ENCODE measurements at places on chromosomes 7 and 10.

DNA sequence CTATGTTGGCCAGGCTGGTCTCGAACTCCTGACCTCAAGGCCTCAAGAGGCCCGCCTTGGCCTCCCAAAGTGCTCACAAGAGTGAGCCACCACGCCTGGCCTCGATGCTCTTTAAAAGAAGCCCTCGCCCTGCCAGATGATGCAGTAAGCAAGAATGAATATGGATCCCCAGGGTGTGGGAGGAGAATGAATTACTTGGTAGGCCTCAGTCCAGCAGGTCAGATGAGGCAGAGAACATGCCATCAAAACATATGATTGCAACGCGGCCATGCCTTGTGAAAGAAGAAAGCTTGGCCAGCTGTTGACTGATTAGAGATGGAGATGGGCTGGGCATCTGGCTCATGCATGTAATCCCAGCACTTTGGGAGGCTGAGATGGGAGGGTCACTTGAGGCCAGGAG lies 68.7 kb downstream of the CAMK1D start:
- peak; percentile 81 for DNase-seq

GRCh38 chr7:157269341-157270059 lies 67.3 kb upstream of the DNAJB6 start:
- peak; percentile 53 for DNase-seq

DNA sequence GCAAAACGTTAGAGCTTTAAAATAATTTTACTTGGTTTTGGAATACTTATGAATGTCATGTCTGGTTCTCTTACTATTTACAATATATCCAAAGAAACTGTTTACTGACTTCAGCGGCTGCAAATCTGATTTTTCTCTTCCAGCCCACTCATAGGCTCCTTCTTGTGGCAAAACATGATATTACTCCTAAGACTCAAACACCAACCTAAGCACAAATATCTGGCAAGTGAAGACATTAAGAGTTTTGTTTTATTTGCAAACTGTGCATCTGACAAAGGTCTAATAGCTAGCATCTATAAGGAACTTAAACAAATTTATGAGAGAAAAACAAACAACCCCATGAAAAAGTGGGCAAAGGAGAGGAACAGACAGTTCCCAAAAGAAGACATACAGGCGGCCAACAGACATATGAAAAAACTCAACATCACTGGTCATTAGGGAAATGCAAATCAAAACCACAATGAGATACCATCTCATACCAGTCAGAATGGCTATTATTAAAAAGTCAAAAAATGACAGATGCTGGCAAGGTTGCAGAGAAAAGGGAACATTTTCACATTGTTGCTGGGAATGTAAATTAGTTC lies 20.3 kb upstream of the GJC3 start:
- no peak for DNase-seq

DNA sequence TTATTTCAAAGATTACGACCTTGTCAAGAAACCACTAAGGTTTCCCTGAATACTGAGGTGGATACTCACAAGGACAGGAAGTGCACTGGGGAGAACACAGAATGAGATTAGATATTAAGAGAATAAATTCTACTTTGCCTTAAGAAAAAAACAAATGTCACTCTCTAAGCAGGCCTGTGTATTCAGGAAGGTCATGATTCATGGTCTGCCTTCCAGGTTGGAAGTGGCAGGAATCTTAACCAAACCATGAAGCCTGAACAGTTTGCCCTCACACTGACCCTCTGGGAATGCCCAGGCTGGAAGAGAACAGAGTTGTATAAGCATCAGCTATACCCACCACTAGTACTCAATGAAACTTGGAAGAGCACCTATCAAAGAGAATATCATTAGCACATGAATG lies 227.6 kb downstream of the DGKI start:
- DNase-seq: no peak

DNA sequence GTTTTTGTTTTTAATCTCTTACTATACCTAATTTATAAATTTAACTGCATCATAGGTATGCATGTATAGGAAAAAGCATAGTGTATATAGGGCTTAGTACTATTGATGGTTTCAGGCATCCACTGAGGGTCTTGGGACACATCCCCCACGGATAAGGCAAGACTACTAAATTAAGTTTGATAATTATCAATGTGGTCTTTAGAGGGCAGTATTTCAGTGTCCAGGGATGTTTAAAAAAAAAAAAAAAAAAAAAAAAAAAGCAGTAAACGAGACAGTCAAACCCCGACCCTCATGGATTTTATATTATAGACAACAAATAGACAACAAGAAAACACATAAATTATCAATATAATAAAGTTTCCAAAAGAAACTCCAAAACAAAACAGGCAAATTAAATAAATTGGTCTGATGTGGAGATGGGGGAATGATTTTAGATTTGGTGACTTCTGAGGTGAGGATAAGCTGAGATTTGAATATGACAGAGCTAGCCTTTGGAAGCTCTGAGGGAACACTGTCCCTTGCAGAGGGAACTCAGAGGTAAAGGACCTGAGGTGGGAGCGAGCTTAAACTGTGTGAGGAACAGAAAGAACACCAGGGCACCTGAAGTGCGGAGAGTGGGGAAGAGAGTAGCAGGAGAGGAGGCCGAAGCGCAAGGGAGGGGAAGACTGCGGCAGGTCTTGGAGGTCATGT lies 14.8 kb downstream of the ACSM6 start:
- no peak for DNase-seq

- no peak for DNase-seq
Observed at GRCh38 chr10:44986670-44987069, 8.1 kb upstream of the DEPP1 start.

DNA sequence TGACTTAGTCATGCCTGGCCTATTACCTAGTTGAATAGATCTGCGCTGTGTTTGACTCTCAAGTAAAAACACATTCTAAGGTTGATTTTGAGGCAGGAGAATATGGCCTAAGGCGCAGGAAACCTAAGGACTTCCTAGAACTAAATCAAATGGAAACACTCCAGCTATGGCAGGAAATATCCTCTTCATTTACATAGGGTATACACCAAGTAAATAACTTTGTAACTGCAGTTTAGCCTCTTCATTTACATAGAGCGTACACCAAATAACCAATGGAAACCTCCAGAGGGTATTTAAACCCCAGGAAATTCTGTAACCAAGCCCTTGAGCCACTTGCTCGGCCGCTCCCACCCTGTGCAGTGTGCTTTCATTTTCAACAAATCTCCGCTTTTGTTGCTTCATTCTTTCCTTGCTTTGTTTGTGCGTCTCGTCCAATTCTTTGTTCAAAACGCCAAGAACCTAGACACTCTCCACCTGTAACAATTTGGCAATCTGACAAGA lies 35.6 kb upstream of the XRCC2 start:
- DNase-seq: no peak

DNA sequence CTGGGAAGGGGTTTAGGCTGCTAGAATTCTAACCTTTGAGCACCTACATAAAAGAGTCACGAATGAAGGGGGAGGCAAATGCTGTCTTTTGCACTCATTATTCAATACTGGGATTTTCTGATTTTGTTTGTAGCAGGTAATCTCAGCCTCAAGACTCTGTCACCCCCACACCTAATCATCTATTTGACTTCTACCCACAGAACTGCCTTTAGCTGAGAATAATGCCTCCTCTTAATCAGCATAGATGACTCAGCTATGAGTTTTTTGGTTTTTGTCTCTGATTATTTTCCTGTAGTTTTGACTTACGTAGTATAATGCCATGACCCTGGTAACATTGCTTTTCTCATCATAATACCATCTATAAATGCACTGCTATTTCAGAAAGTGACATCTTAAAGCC lies 42.7 kb upstream of the CACNB2 start:
- DNase-seq: no peak

DNA sequence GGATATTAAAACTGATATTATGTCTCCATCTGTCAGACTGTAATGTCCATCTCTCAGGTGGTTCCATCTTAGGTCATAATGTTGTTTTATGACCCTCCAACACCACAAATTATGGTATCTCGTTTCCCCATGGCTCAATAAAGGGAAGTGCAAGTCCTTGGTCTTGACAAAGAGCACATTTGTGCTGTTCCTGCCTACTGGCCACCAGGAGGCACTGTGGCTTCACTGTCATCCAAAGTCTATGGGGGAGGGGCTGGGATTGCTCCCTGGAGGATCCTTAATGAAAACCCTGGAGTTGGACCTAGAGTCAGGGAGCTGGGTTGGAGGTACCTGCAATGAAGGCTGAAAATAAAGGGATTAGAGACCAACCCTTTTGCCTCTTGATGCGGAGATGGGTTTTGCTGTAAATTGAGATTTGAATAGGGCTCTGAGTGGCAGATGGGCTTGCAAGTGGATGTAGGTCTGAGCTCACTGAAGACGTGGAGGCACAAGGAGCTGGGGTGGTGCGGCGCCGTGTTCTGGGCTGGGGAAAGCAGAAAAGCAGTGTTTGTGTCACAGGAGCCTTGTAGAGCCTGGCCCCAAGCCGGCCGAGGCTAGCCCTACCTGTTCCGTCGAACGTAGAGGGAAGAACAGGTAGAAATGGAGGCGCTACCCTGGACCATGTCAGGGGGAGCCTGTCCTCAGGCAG lies 180.5 kb upstream of the PRSS58 start:
- no peak for DNase-seq

GRCh38 chr7:122485856-122486255 lies 181.3 kb upstream of the FEZF1 start:
- no peak for DNase-seq

DNA sequence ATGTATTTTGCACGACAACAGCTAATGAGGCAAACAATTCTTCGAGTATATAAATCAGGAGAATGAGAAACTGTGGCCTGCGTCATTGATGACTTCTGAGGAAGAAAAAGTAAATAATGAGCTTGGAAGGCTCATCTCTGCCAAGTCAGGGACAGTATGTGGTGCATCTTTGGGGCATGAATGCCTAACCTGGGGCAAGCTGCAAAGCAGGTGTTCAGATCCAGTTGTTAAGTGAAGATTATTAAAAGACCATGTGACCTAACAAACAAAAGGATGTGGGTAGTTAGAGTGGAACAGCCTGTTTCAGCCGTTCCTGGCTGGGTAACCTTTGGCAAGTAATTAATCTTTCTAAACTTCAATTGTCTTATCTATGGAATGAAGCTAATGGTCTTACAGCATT lies 93.0 kb downstream of the LYZL2 start:
- no peak for DNase-seq

- DNase-seq: no peak
Observed at GRCh38 chr7:106957766-106958165, 86.7 kb upstream of the PRKAR2B start.

DNA sequence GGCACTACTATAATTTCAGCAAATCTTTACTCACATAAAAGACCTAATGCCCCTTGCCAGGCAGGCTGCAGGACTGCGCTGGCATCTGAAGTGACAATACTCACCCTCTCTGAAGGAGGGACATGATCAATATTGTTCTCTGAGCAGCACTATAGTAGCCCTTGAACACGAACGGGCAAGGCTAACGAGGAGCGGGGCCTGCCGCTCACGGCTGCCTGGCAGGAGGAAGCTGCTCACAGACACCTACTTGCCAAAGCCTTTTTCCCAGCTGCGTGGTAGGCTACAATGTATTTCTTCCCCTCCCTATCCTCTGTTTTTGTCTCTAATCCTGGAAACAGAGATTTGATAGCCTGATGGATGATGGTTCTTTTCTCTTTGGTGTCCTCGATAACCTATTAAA lies 19.9 kb downstream of the PUS7 start:
- no peak for DNase-seq

DNA sequence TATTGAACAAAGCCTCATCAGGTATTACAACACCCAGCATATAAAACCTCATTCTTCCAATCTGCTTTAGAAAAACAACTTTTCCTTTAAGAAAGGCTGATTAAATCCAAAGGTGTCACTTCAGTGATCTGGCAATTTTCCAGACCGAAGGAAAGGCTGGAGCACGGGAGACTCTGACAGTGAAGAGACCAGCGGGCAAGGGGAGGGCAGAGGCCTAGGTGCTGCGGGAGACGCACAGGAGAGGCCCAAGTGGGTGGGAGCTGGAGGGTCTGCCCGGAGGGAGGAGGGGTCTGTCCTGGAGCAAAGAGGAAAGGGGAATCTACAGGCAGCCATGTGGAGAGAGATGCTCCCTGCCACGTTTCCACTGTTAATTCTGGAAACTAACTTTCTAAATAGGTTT lies 24.3 kb upstream of the PPP2R2D start:
- no peak for DNase-seq

- no peak for DNase-seq
Observed at GRCh38 chr7:82593780-82594179, 150.2 kb upstream of the CACNA2D1 start.

GRCh38 chr7:157568106-157568769 lies 231.4 kb downstream of the DNAJB6 start:
- no peak for DNase-seq

DNA sequence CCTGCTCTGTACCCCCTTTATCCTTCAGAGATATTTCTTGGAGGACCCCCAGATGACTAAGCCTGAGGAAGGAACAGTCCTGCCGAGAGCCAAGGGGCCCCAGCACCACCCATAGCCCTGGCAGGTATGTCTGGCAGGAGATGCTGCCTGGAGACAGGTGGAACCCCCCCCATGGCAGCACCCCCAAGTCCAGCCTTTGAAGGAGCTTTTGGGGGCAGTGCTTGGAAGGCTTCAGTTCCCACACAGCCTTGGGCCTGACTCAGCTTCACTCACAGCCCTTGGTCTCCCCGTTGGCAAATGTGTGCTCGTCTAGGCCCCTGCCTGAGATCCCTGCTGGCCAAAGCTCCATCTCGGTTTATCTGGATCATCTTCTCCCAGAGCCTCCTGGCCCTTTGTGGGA lies 23.0 kb upstream of the PCBD1 start:
- no peak for DNase-seq

DNA sequence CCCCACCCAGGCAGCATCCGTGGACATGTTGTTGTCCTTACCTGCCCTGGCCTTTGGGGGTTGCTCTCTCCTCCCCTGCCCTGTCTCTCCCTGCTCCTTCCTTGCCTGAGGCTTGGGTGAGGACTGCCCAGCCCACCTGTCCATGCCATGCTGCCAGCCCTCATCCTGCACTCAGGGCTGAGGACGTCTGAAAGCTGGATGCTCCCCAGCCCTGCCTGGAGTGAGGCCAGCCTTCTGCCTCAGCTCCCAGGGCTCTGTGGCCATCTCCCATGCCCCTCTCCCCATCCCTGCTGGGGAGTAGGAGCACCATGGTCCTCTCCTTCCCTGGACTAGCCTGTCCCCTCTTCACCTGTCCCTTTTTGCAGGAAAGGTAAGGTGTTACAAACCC lies 68.4 kb downstream of the RAMP3 start:
- no peak for DNase-seq

- DNase-seq: peak; percentile 40
Observed at GRCh38 chr10:131072651-131073468, 238.7 kb downstream of the TCERG1L start.

DNA sequence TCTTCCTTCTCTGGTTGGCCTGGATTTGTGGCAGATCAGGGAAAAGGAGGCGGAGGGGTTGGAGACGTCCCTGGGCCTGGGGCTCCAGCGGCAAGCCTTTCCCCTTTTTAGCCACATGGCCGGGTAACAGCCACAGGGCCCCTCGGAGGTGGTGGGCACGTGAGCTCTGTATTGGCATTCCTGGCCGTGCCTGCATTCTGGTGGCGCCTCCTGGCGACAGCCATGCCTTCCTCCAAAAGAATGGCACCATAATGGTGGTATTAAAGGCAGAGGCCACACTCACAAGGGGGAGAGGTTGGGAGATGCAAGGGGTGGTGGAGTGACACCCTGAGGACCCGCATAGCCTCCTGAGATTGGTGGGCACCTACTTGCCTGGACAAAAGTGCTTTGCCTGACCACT lies 3.0 kb upstream of the AQP1 start:
- no peak for DNase-seq

GRCh38 chr10:48437546-48437945 lies 131.1 kb downstream of the MAPK8 start:
- no peak for DNase-seq

GRCh38 chr10:48564466-48565160 lies 40.3 kb downstream of the ARHGAP22 start:
- DNase-seq: no peak

- no peak for DNase-seq
Observed at GRCh38 chr7:155574556-155575290, 28.4 kb upstream of the CNPY1 start.

Data from ascending aorta (tissue), 2 donors.